ENCODE measurements at places on chromosomes 6 and 20.

GRCh38 chr6:136405420-136406029, 115.9 kb upstream of the BCLAF1 start:
- DNase-seq: no peak

GRCh38 chr6:167684276-167685104, 142.2 kb upstream of the AFDN start:
- DNase-seq: no peak

DNA sequence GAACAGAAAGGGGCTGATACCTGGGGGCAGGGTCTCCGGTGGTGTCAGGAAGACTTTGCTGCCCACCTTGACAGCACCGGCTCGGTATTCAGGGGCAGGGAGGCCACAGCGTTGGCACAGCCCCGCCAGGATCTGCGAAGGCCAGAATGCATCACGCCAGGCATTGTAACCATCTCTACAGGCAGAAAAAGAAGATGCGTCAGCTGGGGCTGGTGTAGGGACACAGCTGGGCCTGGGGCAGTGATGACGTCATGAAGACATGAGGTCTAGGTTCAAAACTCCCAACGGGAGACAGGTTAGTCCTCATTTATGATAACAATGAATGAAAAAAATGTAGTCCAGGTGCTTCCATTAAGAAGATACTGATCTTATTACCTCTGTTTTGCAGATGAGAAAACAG, 22.0 kb downstream of the ERGIC3 start:
- DNase-seq: no peak

- no peak for DNase-seq
Measured at GRCh38 chr20:59176812-59177211, 13.2 kb downstream of the ZNF831 start.

DNA sequence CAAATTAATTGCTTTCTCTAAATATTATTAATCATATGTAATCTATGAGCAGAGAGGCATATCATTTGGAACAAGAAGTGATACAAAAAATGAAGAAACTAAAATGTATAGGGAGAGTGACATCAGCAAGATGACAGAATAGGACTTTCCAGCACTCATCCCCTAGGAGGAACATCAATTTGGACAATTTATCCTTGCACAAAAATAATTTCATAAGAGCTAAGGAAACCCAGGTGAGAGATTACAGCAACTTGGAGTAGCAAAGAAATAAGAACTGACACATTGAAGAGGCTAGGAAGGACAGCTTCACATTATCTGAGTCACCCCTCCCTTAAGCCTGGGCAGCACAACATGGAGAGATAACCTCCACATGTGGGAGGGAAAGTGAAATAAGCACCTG, 347.5 kb downstream of the MAFB start:
- no peak for DNase-seq

- no peak for DNase-seq
Measured at GRCh38 chr6:108578595-108579327, 18.0 kb downstream of the FOXO3 start.

GRCh38 chr20:60139663-60140446, 181.6 kb downstream of the CDH26 start:
- DNase-seq: no peak

DNA sequence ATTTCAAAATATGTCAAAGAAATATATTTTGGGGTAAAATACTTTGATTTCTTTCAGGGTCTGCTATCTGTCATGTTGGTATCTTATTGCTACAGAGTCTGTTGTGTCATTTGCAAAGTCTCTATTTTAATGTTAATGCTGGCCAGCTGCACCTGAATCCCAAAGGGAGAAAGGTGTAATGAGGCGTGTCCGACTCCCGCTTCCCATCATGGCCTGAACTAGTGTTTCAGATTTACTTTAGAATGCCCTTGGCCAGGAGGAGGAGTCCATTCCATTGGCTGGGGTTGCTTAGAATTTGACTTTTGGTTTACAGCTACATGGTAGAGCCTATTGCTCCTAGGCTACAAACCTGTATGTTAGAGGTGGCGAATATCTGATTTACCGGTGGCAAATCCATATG, 69.3 kb downstream of the FAM50B start:
- DNase-seq: no peak

- no peak for DNase-seq
Measured at GRCh38 chr20:36352843-36353553, 46.9 kb downstream of the DLGAP4 start.

DNA sequence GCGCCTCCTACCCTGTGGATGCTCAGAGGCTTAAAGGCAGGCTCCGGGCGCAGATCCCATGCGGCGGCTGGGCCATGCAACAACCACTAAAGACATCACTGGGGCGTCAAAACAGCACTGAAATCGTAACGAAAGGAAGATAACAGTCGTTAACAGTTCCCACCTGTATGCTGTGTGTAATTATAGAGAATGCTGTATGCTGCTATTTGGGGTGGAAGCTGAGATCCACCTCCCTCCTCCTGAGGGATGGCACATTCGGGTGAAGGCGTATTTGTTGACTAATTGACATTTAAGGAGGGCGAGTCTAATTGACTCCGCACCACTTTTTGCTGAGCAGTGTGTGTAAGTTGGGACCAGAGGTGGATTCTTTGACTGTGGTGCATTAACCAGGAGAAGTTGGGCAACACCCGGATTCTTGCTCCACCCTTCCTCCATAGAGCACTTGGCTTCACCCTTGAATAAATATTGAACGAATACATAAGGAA, 687 bp downstream of the SLC35A1 start:
- DNase-seq: peak; percentile 76

GRCh38 chr6:101663100-101663499, 269.6 kb downstream of the GRIK2 start:
- no peak for DNase-seq

DNA sequence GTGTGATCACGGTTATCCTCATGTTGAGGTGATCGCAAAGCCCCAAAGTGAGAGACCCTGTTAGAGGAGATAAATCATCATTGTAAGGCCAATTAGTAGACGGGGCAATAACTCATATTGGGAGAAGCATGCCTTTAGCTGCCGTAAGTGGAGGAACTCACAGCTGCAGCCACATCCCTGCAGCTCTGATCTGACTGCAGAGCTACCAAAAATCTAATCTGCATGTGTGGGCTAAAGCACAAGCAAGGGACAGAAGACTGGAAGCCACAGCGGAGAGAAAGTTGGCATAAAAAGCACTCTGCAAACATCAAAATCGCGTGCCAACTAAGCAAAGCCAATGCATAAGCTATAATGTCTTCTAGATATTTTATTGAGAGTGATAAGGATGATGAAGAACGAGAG, 79.8 kb downstream of the TBC1D7 start:
- no peak for DNase-seq

- DNase-seq: no peak
Measured at GRCh38 chr6:21341910-21342309, 251.6 kb upstream of the SOX4 start.

- DNase-seq: no peak
Measured at GRCh38 chr20:46031701-46032254, 2.8 kb downstream of the SLC12A5 start.

DNA sequence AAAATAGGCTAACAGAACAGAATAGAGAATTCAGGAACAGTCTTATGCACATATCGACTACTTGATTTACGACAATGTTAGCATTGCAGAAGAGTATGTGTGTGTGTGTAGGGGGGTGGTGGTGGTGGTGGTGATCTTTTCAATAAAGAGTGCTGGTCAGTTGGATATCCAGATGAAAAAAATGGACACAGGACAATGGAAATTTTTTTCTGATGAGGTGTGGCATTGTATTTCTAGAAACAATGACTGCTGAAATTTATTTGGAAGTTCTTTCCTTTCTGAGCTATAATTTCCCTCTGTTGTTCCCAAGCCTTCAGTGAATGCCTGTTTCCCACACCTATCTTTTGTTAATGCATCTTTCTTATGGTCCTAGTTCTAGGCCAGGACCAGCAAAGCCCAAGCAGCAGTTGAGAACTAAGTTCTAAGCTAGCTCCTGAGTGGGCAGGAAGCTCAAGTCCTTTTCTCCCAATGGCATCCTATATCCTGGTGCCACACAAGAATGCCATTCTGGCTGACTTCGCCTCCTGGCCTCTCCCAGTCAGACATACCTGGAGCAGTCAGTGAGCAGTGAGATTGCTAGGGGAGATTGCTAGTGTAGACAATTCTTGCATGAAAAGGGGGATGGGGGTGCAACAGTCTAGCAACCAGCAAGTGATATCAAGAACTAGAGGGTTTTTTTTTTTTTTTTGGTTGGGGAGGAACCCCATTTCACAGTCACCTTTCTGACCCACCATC, 1.2 kb upstream of the TOX2 start:
- DNase-seq: no peak

GRCh38 chr20:58198901-58199355, 29.5 kb downstream of the ANKRD60 start:
- DNase-seq: no peak

DNA sequence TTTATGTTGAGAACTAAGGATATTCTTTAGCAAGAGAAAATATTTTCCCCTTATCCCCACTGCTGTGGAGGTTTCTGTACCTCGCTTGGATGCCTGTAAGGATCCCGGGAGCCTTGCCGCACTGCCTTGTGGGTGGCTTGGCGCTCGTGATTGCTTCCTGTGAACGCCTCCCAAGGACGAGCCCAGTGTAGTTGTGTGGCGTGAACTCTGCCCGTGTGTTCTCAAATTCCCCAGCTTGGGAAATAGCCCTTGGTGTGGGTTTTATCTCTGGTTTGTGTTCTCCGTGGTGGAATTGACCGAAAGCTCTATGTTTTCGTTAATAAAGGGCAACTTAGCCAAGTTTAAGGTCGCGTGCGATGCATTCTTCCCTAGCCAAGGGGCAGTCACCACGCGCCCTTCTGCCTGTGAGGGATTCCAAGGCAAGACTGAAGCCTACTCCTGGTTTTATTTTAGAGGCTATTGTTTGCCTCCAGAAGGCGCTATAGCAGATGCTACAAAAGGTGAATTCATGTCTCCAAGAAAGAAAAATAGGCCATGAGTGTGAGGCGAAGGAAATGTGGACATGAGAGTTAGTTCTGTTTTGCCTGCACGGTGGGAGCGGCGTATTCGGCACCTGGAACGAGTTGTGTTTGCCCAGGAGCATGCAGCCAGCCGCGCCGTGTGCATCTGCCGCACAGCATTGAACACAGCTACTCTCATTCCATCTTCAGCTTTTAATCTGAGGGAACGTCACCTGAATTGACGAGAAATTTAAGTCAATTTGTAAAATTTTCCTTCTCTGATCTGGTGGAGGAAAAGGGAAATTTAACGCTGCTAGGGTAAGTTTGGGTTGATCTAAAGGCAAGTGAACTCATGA, 40.3 kb upstream of the IRF4 start:
- DNase-seq: no peak

- DNase-seq: no peak
Measured at GRCh38 chr6:57301757-57302156, 15.7 kb upstream of the PRIM2 start.

DNA sequence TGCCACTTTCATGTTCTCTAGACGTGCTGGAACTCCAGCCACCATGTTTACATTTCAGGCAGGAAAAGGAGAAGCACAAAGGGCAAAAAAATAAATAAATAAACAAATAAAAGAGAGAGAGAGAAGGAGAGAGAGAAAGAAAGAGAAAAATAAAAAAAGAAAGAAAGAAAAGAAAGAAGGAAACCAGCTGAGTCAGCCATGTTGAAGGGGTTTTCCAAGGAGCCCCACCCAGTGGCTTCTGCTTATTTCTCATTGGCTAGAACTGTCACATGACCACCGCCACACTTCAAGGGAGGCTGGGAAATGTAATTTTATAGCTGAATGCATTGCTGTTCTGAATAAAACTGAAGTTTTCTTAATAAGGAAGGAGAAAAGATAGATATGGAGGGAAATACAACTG, 71.1 kb downstream of the BFSP1 start:
- DNase-seq: no peak

GRCh38 chr6:4486568-4487315, 289.5 kb upstream of the CDYL start:
- no peak for DNase-seq

- no peak for DNase-seq
Measured at GRCh38 chr20:32672394-32672981, 1.3 kb downstream of the C20orf203 start.

GRCh38 chr20:6940048-6940447, 172.6 kb downstream of the BMP2 start:
- no peak for DNase-seq

- DNase-seq: no peak
Measured at GRCh38 chr20:19786311-19786710, 28.3 kb downstream of the RIN2 start.

- DNase-seq: no peak
Measured at GRCh38 chr6:140581601-140582000, 1207.2 kb upstream of the CITED2 start.

- no peak for DNase-seq
Measured at GRCh38 chr20:59670786-59671492, 66.6 kb downstream of the PHACTR3 start.

DNA sequence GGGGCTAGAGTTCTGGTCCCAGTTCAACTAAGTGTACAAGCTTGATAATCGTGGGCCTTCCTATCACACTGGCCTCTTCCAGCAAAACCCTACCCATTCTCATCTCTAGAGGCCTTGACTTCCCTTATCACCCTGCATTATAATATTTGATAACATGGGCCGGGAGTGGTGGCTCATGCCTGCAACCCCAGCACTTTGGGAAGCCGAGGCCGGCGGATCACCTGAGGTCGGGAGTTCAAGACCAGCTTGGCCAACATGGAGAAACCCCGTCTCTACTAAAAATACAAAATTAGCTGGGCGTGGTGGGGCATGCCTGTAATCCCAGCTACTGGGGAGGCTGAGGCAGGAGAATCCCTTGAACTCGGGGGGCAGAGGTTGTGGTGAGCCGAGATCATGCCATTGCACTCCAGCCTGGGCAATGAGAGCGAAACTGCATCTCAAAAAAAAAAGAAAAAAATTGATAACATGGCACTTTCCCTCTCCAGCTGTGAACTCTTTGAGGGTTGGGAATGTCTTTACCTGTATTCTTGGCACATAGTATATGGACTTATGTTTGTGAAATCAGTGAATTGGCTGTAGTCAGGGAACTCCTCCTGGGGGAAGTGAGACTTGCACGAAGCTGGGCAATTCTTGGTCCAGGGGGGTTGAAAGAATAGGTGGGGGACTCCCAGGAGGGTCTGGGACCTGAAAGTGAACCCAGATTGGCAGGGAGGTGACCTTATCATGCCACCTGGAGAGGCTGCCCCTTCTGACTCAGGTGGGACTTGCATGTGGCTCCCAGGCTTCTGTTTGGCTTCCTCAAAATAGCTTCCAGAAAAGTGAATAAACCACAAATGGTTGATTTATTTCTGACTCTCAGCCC, 915 bp upstream of the C6orf47 start:
- no peak for DNase-seq

DNA sequence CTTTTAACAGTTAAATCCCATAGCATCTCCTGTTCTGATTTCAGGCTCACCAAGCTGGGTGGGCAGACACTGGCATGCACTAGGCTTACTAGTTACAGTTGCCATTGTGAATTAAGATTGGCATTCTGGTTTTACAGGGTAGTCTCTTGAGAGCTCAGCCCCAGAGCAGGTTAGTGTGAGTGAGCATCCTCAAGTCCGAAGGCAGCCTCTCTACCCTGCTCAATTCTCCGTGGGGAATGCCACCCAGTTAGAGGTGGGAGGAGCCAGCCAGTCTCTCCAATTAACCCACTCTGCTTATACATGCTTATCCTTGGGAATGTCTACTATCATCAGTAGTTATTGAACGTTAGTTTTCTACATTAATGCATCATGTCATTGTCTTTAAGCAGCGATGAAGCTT, 8.9 kb upstream of the OGFRL1 start:
- DNase-seq: no peak

All from stimulated activated CD4-positive, alpha-beta T cell treated with anti-CD3 and anti-CD28 coated beads, Interleukin-15, amount 100 ng/mL, for 24 hours (primary cell).